ENCODE measurements at places on chromosomes 11 and 22. TPM values are rescaled to one million over a fixed set of nuclear protein-coding genes. Genes with fewer than 3 reads are reported as not detected.

The OR52E5 gene
- not detected for total RNA-seq

The LRRC32 gene
- 14.9 TPM for total RNA-seq

DNA sequence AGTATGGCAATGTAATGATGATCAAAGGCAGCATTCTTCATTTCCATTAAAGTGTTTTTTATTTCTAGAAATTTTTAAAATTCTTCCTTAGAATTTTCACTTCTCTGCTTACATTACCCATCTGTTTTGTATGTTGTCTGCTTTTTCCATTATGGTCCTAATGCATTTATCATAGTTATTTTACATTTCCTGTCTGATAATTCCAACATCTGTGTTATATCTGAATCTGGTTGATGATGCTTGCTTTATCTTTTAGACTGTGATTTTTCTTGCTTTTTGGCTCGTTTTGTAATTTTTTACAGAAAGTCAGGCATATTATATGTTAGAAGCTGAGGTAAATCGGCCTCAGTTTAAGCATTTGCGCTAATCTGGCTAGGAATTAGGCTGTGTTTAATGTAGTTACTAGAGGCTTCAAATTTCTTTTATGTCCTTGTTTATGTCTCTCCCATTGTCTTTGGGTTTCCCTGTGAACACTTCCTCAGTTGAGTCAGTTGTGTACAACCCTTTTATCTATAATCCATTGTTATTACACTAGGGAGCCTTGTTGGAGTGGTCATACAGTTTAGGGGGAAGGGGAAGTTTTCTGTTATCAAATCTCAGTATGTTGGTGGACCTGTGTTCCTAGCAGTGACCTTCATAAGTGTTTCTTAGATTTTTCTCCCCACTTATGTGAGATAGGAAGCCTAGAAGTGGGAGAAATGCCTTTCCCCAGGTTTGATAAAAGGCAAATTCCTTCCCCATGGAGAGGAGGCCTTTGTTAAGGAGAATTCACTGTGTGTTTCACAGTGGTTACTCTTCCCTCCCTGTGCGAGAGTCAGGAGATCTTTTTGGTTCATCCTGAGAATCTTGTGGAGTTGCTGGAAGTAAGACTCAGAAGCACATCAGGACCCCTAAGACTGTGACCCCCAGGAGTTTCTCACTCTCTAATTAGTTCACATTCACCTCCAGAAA, 437.5 kb downstream of the INSC start:
- no peak for DNase-seq

DNA sequence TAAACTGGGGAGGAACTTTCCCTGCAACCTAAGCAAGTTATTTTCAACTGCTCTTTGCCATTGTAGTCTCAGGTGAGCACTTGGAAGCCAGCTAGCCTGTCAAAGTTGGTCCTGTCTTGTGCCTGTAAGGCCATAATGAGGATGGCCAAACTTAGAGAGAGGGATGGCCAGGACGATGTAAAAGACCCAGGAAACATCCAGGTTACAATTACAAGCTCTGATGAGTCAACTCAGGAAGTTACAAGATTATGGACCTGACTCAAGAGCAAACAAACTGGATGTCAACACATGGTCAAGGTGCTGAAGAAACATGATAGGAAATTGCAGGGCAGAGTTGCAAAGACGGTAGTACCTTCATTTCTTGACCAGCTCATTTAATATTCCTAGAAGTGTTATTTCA, 1.6 kb downstream of the GTPBP1 start:
- no peak for DNase-seq

GRCh38 chr22:20748731-20749428, 25.0 kb upstream of the SERPIND1 start:
- DNase-seq, result no peak

Measured in suprapubic skin (tissue), 4 donors.